Stimulated activated CD8-positive, alpha-beta memory T cell treated with anti-CD3 and anti-CD28 coated beads, Interleukin-15, amount 100 ng/mL, for 1 hour (primary cell): ENCODE measurements at places on chromosomes 4 and X.

DNA sequence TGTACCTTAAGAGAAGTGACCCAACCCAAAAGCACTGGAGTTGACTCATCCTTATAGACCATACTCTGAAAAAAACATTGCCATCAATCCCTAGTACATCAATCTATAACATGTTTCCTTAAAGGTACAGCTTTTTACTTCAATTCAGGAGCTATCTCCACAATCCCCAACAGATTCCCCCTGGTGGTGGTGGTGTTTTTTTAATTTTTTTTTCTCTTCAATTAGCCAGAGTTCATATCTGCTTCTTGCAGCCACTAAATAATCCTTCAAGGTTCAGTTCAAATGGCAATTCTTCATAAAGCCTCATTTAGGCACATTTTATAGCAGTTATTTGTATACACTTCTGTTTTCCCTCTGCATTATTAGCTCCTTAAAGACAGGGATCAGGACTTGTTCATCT lies 60.7 kb upstream of the KDR start:
- DNase-seq = no peak

DNA sequence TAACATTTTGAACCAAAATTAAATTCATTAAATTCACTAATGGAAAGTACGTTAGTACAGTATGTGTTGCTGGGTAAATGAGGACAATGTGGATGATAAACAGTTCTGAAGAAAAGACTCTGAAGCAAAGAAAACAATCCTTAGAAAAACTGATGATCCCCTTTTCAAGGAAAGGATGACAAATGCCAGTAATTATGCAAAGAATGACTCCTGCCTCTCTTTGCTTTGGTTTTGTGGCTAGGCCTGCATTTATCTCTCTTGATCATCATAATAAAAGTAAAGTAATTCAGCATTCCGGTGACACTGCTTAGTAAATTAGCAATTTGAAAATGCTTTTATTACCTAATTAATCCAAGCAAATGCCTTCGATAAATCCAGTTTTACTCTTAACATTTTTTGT lies 652.2 kb upstream of the DIPK2B start:
- DNase-seq = no peak

- no peak for DNase-seq
These were observed 1622.8 kb upstream of the IGFBP7 start for GRCh38 chr4:58732973-58733372.

GRCh38 chr4:180741703-180742102 lies 1501.5 kb upstream of the TENM3 start:
- no peak for DNase-seq

DNA sequence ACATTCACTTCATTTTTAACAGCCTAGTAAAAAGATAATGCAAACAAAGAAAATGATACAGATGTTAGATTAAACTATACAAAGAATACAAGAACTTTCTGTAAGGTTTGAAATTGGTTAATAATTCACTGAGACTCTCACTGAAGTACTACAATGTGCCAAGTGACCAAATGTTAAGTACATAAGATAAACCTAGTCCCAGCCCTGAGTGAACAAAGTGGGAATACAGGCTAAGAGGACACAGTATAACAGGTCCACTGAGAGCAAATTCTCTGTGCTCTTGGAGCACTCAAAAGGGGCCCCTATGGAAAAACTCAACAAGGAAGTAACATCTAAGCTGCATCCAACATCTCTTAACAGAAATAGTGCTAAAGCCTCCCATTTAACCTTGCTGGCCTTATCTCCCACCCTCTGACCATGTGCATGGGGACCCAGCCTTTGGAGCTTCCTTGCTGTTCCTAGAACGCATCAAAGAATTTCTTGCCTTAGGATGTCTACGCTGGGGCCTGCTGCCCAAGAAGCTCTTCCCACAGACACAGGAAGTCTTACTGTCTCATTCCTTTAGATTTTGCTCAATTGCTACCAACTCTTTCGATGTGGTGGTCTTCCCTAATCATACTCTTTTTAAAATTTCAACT lies 113.4 kb downstream of the ZAR1 start:
- no peak for DNase-seq

- DNase-seq = no peak
These were observed 54.2 kb downstream of the SLC9A6 start for GRCh38 chrX:136039485-136039884.

- no peak for DNase-seq
These were observed 88.8 kb downstream of the CPZ start for GRCh38 chr4:8681391-8681790.

DNA sequence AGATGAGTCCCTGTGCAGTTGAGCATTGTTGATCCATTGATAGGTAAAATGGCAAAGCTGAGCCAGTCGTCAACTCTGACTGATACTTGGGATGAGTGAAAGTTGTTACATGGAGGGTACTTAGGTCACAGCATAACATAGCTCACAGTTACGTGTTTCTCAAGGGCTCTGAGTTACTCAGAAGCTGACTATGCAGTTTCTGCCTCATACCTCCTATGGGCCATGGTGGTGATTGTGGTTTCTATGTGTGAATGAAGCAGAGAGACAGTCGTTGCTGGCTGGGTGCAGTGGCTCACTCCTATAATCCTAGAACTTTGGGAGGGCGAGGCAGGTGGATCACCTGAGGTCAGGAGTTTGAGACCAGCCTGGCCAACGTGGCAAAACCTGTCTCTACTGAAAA lies 30.8 kb downstream of the FRMPD3 start:
- no peak for DNase-seq

GRCh38 chrX:74453178-74453577 lies 31.9 kb downstream of the SLC16A2 start:
- no peak for DNase-seq

DNA sequence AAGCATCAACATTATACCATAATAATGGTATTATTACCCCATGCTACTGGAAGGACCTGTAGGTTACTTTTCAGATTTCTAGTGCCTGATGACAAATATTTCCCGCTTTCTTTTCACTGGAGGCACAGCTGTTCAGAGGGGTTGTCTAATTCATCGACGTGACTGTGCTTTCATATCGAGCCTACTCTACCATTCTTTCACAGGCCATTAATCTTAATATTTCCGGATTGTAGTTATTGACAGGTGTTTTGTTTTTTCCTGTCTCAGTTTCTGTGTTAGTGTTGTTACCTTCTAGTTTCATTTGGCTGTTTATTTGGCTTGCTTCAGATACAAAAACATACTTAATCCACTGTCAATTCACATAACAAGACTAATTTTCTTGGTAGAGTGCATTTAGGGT lies 330.9 kb downstream of the SPOCK3 start:
- no peak for DNase-seq

DNA sequence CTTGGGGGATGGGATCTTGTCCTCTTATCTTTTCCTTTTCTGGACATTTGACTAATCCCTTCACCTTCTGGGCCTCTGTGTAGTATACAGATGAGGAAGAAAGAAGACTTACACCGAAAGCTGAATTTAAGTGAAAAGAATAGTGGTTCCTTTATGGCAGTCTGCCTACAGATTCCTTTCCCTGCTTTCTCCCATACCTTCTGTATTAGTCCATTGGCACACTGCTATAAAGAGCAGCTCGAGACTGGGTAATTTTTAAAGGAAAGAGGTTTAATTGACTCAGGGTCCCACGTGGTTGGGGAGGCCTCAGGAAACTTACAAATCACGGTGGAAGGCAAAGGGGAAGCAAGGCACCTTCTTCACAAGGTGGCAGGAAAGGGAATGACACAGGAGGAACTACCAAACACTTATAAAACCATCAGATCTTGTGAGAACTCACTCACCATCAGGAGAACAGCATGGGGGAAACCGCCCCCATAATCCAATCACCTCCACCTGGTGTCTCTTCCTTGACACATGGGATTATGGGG lies 34.0 kb upstream of the CD38 start:
- no peak for DNase-seq

GRCh38 chrX:136867518-136867917 lies 13.0 kb downstream of the RBMX start:
- no peak for DNase-seq

DNA sequence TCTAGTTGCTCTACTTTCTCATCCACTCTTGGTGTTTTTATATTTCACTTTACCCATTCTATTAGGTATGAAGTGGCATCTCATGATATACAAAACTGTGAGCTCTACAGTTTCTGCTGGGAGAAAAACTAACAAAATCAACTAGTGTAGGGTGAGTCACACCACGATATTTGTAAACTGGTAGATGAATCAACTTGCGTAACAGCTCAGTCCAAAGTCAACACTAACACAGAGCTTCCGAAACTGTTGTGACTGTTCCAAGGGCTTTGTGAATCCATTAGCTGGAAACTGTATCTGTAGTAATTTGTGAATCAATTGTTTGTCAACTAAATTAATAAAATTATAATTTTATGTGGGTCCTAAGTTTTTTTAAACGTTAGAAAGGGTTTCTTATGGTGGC lies 119.8 kb upstream of the TSPAN5 start:
- no peak for DNase-seq

- no peak for DNase-seq
These were observed 641.3 kb downstream of the RPA4 start for GRCh38 chrX:97524997-97525396.

DNA sequence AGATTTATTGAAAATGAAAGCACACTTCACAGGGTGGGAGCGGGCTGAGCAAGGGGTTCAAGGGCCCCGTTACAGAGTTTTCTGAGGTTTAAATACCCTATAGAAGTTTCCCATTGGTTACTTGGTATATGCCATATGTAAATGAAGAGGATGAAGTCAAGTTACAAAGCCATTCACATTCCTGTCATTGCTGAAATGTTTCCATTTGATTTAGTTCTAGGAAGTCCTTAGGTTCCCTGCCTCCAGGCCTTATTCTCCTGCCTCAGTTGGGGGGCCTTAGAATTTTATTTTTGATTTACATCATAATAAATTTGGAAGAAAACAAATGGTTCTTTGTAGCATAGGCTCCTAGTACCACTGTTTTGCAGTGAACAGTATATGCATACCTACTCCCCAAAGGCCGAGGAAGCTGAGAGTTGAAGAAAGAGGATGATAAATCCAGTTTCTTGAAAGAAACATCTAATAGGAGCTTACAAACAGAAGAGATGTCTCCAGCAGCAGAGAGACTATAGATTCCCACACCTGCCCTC lies 31.8 kb downstream of the SERTM2 start:
- no peak for DNase-seq

DNA sequence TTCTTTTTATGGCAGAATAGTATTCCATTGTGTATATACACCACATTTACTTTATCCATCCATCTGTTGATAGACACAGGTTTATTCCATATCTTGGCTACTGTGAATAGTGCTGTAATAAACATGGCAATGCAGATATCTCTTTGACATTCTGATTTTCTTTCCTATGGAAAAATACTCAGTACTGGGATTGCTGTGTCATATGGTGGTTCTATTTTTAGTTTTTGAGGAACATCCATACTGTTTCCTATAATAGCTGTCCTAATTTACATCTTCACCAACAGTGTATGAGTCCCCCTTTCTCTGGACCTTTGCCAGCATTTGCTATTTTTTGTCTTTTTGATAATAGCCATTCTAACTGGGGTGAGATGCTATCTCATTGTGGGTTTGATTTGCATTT lies 73.5 kb downstream of the GPAT3 start:
- no peak for DNase-seq

- no peak for DNase-seq
These were observed 27.0 kb downstream of the SLC10A6 start for GRCh38 chr4:86822136-86822535.

DNA sequence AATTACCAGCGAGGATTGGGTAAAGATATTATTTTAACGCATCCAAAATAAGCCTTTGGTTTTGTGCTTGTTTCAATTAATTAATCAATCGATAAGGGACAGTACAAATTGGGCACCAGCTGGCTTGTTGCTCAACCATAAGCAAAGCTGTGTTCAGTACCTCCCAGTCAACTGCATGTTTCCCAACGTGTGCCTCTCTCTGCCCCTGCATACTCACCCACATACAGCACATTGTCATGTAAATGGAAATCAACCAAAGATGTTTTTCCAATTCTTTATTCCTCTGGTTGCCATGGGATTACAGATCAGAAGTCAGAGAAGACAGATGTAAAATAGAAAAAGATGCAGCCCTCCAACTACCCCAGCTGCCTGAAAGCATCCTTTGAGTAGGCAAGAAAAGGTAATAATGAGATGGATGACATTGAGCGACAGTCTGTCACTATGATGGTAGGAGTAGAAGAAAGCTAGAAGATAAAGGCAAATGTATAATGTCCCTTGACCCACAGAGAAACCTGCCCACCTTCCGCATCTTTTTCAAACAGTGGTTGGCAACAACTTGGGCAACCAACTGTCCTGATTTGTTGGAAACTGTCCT lies 92.7 kb upstream of the TSPAN7 start:
- DNase-seq = no peak

- no peak for DNase-seq
These were observed 170.0 kb upstream of the FRMPD4 start for GRCh38 chrX:11967986-11968869.

GRCh38 chr4:82661181-82661992 lies 99.6 kb upstream of the TMEM150C start:
- DNase-seq = no peak

DNA sequence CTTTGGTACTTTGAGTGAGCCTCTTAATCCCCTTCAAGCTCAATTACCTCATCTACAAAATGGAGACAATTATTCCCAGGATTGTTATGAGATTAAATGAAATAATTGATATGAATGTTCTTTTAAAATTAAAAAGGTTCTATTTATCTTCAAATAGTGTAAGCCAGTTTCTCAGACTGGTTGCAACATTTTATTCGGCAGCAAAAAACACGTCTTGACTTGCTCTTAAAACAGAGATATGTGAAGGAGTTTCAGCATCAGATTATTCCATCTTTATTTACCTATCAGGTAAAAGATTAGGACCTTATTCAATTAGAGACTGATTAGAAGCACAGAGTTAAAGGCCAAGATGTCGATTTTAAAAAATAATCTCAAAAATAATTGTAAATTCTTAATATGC lies 10.5 kb downstream of the NDNF start:
- DNase-seq = no peak

GRCh38 chrX:111375747-111376146 lies 36.2 kb downstream of the DCX start:
- no peak for DNase-seq

DNA sequence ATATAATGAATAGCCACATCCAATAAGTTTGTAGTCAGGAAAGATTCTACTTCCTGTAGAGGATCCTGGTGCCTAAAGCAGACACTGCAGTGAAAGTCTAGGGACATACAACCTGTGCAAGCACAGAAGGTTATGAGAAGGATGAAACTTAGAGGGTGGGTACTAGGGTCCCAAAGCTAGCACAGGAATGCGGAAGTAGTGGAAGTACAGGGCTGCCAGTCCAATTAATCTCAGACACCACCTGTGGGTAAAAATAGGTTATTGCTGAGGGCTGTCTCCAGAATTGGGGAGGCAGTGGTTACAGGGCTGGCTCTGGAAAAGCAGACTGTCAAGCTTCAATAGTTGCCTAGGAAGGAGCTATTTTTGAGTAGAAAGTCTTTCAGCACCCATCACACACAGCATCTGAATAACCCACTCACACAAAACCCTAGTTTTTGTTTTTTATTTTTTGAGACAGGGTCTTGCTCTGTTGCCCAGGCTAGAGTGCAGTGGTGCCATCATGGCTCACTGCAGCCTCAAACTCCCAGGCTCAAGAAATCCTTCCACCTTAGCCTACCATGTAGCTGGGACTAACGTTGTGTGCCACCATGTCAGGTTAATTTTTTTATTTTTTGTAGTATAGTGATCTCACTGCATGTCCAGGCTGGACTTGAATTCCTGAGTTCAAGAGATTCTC lies 50.8 kb upstream of the ELF2 start:
- no peak for DNase-seq

- no peak for DNase-seq
These were observed 143.5 kb upstream of the MAMLD1 start for GRCh38 chrX:150219374-150220185.

- DNase-seq = no peak
These were observed 111.1 kb downstream of the RNF150 start for GRCh38 chr4:141022111-141022695.
